ENCODE measurements at places on chromosomes 4 and X.
A peak's percentile ranks its signal among the peaks of the same experiment; 100 is the strongest.

- no peak for DNase-seq
Observed at GRCh38 chr4:16938512-16939040, 40.1 kb upstream of the LDB2 start.

- peak; percentile 10 for DNase-seq
Observed at GRCh38 chr4:112765317-112765974, 128.5 kb downstream of the LARP7 start.

- no peak for DNase-seq
Observed at GRCh38 chr4:70133473-70133872, 20.6 kb upstream of the PRR27 start.

- DNase-seq = no peak
Observed at GRCh38 chrX:72666451-72666850, 47.7 kb downstream of the PHKA1 start.

DNA sequence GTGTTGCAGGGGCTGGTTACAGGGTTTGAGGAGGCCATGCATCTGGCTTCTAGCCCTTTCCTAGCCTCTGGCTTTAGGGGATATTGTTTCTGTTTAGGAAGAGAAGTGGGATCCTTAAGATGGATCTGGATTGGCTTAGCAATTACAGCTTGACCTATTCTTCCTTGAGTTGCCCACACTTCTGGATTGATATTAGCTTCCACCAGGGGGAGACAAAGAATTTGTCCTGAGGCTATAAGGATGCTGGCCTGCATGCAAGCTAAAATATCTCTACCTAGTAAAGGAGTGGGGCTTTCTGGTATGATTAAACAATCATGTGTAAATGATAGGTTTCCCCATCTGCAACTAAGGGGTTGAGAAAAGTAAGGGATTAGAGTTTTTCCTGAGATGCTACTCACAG is 117.2 kb downstream of the TEX13C start:
- no peak for DNase-seq

GRCh38 chr4:77481856-77482255 is 123.8 kb upstream of the CXCL13 start:
- no peak for DNase-seq

DNA sequence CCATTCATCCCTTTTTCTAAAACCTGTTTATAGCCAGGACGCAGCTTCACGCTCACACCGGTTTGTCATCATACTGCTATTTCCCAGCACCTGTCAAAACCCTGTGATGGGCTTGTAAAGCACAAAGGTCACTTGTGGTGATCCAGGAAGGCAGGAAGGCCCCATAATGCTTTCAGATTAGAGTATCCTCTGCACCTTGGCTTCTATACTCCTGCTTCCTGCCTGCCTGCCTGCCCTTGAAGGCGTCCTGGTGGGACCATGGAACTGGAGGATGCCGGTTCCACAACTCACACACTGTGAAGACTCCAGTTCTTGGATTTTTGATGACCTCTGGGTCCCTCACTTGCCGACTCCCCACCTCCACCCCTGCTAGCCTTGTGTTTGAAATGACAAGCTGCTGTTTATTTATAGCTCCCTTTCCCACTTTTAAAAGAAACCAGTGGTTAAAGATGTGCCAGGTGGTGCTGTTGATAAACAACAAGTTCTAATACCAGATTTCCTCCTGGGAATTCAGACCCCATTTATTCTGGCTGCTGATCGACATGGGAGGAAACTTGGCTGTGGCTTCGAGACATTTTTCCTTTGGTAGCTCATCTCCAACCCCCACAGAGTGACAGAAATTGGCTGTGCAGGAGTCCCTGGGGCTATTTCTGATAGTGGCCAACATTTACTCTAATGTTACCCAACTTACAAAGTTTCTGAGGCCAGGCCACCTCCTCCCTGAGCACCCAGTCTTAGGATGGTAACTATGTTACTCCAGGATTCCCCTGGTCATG is 211.5 kb downstream of the KDR start:
- no peak for DNase-seq

GRCh38 chr4:168588916-168589531 is 92.2 kb downstream of the PALLD start:
- no peak for DNase-seq

DNA sequence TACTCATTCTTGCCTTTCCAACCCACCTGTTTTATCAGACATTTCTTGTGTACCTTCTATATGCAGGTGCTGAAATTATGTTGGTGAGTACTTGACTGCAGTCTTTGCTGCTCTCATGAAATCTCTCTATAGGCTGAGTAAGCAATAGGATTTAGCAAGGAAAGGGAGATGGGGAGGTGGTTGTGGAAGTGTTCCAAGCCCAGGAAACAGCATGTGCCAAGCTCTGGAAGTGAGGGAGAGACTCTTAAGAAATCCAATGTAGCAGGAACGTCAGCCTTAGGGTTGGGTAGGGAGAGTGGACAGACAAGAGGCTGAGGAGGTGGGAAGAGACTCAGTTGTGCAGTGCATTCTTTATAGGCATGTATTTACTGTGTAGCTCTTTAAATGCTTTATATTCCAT is 5.6 kb downstream of the SEPTIN11 start:
- no peak for DNase-seq

- DNase-seq = no peak
Observed at GRCh38 chr4:35734381-35735098, 509.8 kb downstream of the ARAP2 start.

- no peak for DNase-seq
Observed at GRCh38 chr4:152068866-152069265, 308.1 kb upstream of the GATB start.

All from T-helper 1 cell (primary cell).